GM18507 (cell line): ENCODE measurements at places on chromosomes 11 and 22.

DNA sequence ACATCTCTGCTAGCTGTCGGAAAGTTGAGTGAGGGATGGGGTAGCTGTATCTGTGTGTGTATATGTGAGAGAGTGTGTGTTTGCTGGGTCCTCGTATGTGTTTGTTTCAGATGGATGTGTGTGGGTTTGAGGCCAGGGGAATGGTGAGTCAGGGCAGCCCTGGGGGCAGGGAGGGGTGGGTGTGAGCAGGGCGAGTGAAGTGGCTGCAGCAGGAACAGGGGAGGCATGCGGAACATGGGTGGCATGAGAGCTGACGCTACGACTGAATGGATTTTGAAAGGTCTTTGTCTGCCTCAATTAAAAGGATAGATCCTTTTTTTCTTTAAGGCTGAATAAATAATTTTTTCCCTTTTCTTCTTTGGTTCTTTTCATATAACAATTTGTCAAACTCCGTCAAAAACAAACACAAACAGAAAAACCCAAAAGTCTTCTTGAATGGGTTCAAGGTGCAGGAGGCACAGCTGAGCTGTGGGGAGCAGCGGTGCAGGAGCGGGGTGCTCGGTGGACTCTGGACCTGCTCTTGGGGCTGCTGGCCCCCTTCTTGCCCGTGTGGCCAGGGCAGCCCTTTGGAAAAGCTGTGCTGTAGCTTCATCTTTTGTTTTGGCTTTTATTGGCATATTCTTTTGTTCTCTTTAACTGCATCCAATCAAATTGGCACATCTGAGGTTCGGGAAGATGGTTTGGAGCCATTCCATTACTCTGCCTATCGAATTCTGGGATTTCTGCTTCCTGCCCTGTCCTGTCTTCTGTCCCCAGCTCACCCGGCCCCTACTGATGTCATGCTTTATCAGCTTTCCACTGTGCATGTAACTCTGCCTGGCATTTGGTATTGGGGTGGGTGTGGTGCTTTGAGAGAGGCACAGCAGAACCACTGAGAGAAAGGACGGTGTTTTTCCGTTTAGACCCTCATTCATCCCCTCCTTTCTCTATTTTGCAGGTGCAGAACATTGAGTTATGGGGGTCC lies 80.1 kb downstream of the ADAMTS15 start:
- DNase-seq, result no peak

GRCh38 chr11:56849852-56850251 lies 101.4 kb upstream of the OR9G4 start:
- no peak for DNase-seq

GRCh38 chr11:101030692-101031091 lies 98.9 kb downstream of the PGR start:
- DNase-seq, result no peak

GRCh38 chr11:104995001-104995408 lies 26.6 kb upstream of the CASP4 start:
- no peak for DNase-seq

GRCh38 chr11:10021563-10021962 lies 272.5 kb downstream of the SBF2 start:
- no peak for DNase-seq

GRCh38 chr11:9905960-9906791 lies 242.3 kb downstream of the SWAP70 start:
- no peak for DNase-seq

DNA sequence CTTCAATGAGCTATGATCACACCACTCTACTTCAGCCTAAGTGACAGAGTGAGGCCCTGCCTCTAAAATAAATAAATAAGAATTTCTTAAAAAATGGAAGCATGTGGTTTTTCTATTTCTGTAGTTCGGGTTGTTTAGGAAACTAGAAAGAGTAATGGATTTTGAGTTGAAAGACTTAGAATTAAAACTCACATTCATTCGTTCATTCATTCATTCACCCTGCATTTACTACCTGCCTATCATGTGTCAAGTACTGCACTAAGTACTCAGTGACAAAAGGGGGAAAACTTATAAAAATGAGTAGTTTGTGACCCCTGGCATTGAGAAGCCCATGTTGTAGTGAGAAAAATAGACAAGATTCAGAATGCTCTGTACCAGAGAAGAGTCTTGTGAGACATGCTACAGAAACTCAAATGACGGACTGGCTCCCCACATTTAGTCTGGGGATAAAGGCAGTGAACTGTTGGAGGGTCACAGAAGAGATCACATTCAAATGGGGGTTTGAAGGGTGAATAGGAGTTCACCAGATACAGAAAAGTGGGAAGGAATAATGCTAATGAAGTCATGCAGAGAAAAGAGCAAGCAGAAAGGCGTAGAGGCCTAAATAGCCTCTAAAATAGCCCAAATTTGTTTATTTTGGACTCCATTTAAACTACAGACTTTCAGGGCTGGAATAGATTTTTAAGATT lies 7.0 kb downstream of the CSRP3 start:
- no peak for DNase-seq

GRCh38 chr11:823441-824291 lies 4.1 kb upstream of the CRACR2B start:
- DNase-seq, result no peak

DNA sequence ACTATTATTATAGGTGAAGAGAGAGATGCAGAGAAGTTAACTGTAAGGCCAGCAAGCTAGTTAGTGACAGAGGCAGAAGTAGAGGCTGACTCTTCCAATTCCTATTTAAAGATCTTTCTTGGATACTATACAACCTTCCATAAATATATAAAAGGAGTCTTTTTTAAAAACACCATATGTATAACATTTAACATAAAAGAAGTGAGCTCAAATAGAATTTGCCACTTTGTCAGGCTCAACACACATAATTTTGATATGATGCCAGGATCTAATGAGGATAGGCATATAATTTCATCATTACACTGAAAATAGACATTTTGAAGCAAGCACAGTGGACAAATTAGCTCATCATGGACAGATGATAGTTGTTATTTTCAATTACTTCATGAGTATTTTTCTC lies 64.1 kb upstream of the MPPED2 start:
- no peak for DNase-seq
